ENCODE measurements at places on chromosomes 7 and 10. TPM values are rescaled to one million over a fixed set of nuclear protein-coding genes. Genes with fewer than 3 reads are reported as not detected.

Gene ADAM12
- 26.4 TPM for polyA plus RNA-seq

DNA sequence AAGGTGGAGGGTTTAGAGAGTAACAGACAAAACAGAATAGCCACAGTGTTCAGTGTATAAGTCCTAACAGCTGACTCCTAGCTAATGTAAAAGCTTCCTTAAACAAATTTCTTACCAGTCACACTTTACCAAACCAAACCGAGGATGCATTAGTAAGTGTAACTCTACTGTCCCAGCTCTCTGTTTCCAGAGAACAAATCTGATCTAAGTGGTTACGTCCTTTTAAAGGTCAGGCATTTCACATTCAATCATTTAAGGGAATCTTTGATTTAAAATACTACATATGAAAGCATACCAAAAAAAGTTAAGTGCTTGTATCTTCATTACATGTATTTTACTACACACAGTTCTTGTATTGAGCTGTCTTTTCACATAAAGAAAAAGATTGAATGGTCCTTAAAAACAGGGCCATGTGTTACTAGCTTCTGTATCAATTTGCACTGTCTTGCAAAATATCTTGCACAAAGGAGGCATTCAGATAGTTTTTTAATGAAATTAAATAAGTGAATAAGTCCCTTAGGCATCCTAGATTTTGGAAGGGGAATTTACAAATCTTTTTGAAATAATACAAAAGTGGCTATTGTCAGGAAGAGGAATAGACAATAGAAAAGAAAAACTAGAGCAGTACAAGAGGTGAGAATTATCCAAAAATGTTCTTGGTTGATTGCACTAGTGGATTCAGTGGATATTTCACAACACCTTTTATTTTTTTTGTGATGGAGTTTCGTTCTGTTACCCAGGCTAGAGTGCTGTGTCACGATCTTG is 58.4 kb upstream of the SPOCK2 start:
- no peak for DNase-seq

Gene TRIM50
- polyA plus RNA-seq = 0.32 TPM

DNA sequence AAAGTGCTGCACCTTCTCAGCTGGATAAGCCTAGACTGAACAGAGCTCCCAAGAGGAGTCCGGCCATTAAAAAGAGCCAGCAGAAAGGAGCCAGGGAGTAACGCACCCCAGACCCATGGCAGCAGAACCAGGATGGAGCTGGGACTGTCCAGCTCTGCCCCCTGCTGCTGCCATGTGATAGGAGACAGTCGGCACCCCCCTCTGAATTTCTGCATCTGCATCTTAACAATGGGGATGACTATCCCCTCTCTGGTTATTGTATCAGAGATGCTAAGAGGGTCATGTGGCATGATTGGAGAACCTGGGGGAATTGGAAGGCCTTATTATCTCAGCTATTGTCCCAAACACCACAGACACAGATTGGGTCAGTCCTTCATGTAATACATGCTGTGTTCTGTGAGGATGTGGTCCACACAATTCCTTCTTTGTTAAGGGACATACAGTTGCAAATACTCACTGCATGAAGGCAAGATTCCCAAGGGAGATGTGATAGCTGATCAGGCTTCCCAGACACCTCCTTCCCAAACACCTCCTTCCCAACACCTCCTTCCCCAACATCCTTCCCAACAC is 29.3 kb downstream of the PLEKHS1 start:
- no peak for DNase-seq

Gene LIPN
- not detected for polyA plus RNA-seq

DNA sequence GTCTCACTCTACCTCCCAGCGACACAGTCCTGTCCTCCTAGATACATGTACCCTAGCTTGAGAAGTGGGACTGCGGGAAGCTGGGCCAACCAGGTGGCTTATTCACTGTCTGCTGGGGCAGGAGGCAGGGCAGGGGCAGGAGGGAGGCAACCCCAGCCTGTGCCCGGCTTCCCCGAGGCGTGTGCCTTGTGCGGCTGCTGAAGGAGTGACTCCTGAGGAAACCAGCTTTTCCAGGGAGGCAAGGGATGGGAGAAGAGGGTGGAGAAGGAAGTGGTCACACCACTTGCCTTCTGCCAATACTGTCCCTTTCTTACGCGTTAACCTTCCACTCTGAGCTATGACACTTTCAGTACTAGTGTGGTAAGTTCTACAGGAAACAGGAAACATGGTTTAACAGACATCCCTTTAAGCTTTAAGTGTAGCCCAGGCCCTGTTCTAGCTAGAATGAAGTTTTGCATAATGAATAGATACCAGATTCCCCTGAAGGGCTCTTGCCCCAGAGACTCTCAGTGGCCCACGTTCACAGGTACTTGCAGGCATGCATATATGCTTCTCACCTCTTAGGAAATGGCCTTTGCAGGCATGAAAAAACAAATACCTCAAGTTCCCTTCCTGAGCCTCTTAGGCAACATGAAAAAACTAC is 40.6 kb downstream of the SYPL1 start:
- DNase-seq = no peak

DNA sequence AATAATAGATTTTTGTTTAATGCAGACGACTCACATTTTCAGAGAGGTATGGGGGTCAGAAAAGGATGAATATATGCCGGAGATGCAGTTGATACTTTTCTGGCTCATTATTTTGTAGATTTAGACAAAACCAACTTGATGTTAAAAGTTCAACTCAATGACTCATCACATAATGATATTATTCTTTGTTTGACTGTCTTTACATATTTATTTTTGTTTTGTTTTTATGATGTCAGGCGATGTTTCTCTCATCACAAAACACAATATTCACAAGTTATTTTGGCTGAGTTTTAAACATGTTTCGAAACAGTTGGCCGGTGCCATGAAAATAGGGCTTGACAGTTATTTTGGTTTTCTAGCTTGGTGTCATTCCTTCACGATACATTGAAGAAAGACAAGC is 1.3 kb downstream of the GJD4 start:
- no peak for DNase-seq

DNA sequence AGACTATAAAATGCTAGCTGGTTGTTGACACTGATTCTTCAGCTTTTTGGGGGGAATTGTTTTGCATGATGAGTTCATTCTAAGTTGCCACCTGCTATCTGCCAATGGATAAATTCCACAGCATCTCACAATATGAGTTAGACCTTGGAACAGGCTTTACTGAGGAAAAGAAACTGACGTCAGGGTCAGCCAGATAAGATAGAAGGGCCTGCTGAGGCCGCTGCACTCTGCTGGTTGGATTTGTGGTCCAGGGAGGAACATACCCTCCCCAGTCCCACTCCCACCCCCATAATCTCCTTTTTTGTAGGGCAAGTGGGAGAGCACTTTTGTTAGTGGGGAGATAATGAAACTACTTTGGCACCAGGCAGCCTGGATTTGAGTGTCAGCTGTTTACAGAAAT is 110.6 kb upstream of the PRR15 start:
- DNase-seq = no peak

Gene TPST1
- 42.4 TPM for polyA plus RNA-seq

All from left kidney (tissue), 8 donors.